D341Med (cell line): ENCODE measurements at places on chromosomes 12 and 14.

DNA sequence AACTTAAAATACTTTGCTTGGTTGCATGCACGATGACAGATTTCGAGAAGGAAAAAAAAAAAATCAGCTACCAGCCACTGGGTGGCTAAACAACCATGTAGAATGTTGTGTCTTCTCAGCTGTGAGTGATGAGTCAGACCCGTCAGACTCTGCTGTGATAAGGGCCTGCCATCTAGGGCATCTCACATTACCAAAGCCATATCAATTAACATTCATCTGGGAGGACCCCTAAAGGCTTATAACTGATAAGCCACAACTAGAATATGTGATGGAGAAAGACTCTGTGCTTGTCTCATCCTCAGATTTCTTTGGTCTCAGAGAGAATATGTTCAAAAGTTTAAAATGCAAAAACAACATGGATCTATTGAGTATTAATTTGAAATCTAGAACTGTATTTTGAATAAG is 111.5 kb downstream of the PAX9 start:
- DNase-seq: no peak

GRCh38 chr12:93802293-93802692 is 125.1 kb downstream of the CRADD start:
- DNase-seq: no peak

- no peak for DNase-seq
Measured at GRCh38 chr12:117076410-117077372, 22.5 kb downstream of the TESC start.

DNA sequence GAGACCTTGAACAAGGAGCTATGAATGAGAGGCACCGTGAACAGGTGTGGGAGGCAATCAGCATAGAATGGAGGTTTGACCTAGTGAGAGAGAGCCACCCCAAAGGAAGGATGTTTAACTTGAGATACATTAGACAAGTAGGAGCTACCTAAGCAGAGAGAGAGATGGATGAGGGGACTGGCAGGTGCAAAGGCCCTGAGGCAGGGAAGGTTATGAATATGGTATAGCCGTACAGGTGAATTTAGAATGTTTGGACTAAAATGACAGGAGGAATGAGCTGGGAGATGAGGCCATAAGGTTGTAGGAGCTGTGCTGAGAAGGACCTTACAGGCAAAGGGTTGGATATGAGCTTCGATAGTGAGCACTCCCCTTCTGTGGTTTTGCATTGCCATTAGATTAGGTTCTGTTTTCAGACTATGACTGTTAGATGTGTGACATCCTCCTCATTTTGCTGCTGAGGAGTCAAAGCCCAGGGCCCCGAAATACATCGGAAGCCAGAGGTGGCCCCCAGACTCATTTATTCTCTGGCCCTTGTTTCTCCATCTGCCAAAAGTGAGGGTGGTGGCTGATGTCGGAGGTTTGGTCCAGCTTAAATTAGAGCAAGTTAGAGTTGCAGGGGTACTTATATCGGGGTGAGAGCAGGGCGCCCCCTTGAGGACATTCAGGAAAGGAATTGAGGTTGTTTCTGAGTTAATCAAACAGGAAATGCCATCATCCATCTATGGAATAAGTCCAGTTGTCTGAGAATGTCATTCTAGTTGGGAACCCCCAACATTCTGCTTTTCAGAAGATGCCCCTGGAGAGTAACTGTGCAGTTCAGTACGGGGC is 29.4 kb downstream of the SLC24A4 start:
- DNase-seq: peak; percentile 47

- DNase-seq: no peak
Measured at GRCh38 chr12:63090716-63091115, 60.3 kb downstream of the AVPR1A start.

DNA sequence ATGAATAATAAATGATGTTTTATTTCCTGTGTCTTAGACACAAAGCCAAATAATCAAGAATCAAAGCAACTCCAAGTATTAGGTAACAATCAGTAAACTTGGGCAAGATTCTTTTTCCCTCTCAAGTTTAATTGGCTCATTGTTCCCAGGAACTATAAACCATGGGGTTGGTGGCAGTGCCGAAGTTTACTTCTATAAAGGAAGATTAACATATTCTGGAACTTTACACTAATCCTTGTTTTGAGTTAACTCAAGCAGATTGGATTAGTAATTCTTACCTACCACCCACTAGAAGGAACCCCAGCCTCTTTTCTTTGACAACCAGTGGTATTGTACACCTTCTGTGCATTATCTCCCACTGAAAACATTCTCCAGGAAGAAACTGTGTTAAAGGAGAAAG is 197.1 kb downstream of the EXOC5 start:
- DNase-seq: no peak

GRCh38 chr12:7642876-7643309 is 22.8 kb downstream of the APOBEC1 start:
- no peak for DNase-seq

GRCh38 chr12:18752947-18753346 is 15.0 kb downstream of the CAPZA3 start:
- DNase-seq: peak; percentile 30

DNA sequence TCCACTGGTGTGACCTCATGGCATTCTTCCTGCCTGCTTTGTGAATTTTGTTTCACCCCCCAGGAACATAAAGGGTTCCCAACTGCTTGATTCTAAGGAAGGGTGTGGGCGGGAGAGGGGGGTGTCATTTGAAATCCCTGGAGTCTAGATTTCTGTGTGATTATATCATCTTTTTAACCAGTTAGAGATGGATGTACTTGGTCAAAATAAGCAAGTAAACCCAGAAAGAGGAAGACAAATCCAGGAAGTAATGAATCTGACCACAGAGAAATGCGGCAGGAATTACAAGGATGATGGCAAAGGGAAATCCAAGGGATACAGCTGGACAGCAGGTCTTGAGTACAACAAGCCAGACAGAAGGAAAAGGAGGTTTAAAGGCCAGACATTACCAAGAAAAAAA is 38.9 kb downstream of the DMAC2L start:
- no peak for DNase-seq

- no peak for DNase-seq
Measured at GRCh38 chr12:101855364-101855884, 22.0 kb upstream of the DRAM1 start.

- peak; percentile 11 for DNase-seq
Measured at GRCh38 chr14:41830714-41831406, 224.2 kb downstream of the LRFN5 start.

- no peak for DNase-seq
Measured at GRCh38 chr12:3216726-3217682, 139.8 kb downstream of the TSPAN9 start.

GRCh38 chr14:32005628-32006027 is 71.5 kb upstream of the ARHGAP5 start:
- no peak for DNase-seq

DNA sequence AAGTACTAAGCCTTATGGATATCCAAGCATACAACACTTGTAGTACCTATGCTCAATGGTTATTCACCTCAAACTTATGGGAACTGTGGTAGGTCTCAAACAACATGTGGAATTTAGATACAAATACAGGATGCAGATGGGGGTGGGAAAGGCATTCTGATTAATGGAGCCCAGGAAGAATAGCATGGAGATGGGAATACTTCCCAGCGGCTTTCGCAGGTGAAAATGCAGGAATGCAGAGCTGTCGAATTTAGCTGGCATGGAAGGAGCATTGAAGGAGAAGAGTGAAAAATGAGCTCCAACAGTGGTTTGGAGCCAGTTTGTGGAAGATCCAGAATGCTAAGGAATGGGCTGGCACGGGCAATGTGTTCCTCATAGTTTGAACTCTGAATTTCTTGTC is 89.9 kb downstream of the NKX2-1 start:
- no peak for DNase-seq

DNA sequence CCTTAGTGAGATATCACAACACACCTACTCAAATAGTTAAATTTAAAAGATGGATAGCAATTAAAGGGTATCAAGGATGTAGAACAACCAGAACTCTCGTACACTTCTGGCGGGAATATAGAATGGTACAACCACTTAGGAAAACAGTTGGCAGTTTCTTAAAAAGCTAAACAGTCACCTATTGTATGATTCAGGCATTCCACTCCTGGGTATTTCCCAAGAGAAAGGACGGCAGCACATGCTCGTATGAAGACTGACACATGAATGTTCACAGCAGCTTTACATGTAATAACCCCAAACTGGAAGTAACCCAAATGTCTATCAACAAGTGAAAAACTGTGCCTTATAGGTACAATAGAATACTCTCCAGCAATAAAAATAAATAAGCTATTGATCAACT is 465.2 kb downstream of the VRK1 start:
- DNase-seq: no peak

DNA sequence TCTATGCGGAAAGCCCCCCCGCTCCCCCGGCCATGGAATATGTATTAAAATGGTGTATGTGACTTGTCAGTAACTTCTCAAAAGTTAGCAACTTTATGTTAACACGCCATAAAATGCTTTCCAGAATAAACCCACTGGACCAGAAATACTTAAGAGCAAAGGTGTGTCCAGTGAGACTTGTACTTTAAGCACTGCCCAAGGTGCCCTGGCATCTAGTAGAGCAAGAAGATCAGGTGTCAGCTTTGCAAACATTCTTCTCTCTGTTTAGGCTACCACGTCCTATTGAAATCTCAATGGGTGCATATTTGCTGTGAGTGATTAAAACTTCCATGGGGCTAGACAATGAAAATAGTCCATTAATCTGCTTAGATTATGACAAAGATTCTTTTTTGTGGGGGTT is 201.2 kb downstream of the ESR2 start:
- no peak for DNase-seq

DNA sequence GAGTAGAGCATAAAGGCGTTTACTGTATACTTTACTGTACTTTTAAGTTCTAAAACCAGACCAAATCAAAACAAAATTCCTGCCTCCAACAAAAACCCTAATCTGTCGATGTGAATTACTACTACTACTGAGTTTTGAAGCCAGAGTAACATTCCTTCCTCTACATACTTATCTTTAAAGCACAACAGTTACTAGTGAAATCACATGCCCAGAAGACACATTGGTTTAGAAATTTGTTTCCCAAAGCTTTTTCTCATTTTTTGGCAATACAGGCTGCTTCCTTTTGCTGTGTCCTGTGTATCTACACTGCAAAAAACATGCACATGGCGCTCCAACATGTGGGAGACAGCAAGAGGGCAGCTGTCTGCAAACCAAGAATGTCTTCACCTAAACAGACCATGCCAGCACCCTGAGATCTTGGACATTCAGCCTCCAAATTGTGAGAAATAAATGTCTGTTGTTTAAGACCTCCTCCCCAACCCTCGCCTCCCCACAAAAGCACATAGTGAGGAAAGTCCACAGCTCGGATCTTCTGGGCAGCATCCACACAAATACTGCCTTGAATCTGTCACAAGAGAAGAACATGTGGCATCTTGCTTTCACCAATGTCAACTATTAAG is 21.1 kb downstream of the SETD3 start:
- no peak for DNase-seq

DNA sequence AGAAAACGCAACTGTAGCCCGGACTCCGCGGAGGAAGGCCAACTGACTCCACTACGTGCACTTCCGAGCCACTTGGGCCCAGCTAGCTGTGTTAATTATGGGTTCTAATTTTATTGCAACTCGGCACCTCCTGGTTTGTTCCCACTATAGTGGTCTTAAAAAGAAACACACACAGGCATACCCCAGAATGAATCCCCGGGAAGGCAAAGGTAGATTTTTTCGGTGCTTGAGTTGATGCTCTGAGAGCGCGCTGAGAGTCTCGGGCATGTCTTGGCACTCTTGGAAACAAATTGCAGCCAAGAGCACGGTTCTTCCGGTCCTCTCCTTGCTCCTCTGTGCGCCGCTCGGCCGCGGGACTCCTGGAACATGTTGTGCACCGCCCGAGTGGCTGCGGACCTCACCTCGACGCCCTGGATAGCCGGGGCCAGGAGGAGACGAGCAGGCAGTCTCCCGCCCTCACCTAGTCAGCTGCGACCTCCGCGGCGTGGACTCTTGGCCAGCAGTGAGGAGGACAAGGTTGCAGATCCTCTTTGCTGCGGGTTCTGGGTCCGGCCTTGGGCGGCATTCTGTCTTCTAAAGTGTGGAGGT is 6.8 kb upstream of the PAX9 start:
- no peak for DNase-seq

DNA sequence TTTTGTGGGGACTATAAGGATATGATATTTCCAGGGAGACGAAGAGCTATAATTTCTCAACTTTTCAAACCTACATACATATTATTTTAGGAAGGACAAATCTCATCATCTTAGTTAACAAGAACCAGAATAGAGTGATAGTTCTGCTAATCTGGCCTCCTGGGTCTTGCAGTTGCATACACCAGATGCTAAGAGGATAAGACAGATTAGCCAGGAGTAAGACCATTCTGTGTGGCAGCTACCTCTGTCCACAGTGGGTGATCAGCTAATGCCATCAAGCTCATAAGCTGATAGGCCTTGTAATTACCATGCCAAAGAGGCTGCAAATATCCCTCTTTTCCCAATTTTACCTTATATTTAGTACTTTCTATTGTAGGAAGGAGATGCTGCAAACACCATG is 776.8 kb downstream of the NRXN3 start:
- peak; percentile 78 for DNase-seq

- DNase-seq: peak; percentile 55
Measured at GRCh38 chr12:41277100-41277945, 89.2 kb downstream of the PDZRN4 start.

DNA sequence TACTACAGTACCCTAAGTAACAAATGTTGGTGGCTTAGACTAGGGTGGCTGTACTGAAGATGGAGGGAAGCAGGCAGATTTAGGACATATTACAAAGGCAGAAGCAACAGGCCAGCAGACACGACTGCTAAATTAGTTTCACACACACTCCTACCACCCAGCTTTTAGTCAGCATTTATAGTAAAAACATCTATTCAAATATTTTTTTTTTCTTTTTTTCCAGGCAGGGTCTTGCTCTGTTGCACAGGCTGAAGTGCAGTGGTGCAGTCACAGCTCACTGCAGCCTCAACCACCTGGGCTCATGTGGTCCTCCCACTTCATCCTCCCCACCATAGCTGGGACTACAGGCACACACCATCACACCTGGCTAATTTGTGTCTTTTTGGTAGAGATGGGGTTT is 72.9 kb downstream of the CDK17 start:
- no peak for DNase-seq

- DNase-seq: no peak
Measured at GRCh38 chr12:119664642-119665041, 3.3 kb upstream of the PRKAB1 start.

DNA sequence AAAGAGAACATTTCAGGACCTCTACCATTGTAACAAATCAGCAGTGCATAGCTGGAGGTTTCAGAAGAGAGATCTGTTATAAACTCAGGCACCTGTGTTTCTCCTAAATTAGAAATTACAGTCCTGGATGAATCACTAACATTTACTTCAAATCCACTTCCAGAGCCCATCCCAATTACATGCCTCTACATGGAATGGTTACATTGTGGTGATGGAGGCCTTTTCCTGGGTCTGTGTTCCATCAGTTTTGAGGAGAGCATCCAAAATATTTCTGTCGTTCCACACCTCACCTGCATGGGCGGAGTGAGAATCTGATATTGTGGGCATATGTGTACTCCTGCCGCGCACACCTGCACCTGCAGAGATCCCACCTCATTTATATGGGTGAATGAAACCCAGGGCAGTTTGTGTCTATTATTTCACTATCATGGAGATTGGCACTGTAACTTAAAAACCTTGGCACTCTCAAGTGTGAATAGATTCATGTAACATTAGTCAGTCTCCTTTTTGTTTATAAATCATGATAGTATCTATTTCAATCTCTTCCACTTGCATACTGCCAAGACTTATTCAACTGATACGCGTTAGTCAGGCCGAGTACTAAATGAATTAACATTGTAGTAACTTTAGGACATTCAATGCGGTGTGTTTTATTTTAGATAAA is 215.1 kb upstream of the FAR2 start:
- no peak for DNase-seq

- no peak for DNase-seq
Measured at GRCh38 chr14:92847278-92847677, 53.2 kb downstream of the GOLGA5 start.

- no peak for DNase-seq
Measured at GRCh38 chr12:57138526-57139272, 8.7 kb downstream of the LRP1-AS start.
